NCI-H748 treated with DMSO at 0.1 percent for 48 hours (cell line): ENCODE measurements at places on chromosomes 2 and 18.

- DNase-seq: no peak
Observed at GRCh38 chr18:12008842-12009580, 27.7 kb downstream of the IMPA2 start.

DNA sequence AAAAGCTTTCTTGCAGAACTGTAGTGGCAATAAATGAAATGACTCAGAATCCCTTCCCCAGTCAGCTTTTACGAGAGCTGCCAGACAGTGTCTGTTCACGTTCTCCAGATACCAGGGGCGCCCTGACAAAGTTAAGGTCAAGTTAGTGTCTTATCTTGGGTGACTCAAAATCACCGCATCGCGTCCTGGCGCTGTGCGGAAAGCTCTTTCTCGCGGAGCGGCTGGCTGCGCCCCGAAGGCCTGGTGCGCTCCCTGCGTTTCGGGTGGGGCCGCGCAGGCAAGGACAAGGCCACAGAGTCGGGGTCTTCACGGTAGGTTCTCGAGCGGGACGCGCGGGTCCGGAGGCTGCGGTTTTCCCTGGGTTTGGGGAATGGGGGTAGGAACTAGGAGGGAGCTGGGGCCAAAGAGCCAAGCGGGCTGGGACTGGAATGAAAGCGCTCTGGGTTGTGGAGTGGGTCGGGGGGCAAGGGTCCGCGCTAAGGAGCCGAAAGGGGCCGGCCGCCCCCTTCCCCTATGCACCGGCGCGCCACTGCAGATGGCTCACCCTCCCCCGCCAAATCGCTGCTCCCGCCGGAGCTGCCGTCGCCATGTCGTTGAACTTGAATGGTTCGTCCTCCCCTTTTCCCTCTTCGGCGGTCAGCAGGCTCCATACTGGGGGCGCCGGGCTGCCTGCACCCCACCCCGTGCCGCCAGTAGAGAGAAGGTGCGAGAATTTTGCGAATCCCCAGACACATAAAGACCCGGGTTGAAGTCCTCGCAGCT, 2.6 kb upstream of the HOXD11 start:
- DNase-seq: no peak

DNA sequence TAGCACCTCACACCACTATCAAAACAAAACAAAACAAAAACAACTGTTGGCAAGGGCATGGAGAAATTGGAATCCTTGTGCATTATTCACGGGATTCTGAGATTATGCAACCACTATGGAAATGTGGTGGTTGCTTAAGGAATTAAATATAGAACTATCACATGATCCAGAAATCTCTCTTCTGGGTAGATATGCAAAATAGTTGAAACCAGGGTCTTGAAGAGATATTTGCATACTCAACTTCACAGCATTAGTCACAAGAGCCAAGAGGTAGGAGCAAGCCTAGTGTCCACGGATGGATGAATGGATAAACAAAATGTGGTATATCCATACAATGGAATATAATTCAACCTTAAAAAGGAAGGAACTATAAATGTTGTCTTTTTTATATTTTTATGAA, 7.0 kb downstream of the TMEM131 start:
- DNase-seq: no peak

DNA sequence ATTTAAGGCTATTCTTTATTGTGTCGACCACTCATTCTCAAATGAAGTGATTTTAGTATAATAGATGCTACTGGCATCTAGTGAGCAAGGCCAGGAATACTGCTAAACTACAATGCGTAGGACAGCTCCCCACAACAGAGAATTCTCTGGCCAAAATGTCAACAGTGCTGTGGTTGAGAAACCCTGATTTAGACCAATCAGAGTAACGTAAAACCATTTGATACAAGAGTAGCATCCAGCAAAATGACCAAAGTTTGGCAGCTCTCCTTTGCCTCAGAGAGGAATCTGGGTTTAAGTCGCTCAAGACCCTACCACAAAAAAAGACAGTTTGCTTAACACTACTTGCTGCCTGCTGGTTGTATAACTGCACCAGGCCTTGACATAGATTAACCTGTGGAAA, 37.0 kb upstream of the TTN start:
- no peak for DNase-seq

- peak; percentile 93 for DNase-seq
Observed at GRCh38 chr2:186256540-186256939, 229.5 kb upstream of the ZC3H15 start.

DNA sequence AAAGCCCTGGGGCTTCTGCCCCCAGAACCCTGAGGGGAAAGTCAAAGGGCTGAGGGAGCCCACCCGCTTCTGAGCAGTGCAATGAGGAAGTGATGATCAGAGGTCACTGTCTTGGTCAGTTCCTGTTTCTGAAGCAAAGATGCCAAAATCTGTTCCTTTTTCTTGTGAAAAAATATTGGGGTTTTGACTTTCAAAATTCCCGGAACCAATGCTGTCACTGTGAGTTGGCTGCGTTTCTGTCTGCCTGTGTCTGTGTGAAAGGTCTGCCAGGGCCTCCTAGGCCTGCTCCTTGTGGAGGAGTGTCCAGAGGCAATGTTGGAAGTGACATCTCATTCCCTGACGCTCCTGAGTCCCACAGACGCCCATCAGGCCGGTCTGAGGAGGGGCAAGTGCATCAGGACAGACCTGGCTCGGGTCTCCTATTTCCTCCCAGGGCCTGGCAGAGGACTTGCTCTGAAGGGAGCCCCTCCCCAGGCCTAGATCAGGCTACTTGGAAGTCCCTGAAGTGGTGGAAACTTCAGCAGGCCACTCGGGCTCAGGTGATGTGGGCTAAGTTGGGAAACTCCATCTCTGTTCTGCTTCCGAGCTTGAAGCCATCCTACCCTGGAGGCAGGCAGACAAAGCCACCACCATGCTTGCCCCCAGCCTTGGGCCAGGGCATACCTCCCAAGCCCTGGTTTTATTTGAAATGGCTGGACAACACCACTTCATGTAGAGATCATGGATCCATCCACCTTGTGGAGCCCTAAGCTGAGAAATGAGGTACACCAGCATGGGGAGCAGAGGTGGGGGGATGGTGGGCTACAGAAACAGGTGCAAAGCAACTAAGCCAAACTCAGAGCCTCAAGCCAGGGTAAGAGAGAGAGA, 51.0 kb downstream of the PKDCC start:
- no peak for DNase-seq

DNA sequence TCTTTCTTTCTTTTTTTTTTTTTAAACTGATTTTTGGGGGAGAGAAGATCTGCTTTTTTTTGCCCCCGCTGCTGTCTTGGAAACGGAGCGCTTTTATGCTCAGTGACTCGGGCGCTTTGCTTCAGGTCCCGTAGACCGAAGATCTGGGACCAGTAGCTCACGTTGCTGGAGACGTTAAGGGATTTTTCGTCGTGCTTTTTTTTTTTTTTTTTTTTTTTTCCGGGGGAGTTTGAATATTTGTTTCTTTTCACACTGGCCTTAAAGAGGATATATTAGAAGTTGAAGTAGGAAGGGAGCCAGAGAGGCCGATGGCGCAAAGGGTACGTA, 587 bp downstream of the MEIS1 start:
- DNase-seq: no peak

DNA sequence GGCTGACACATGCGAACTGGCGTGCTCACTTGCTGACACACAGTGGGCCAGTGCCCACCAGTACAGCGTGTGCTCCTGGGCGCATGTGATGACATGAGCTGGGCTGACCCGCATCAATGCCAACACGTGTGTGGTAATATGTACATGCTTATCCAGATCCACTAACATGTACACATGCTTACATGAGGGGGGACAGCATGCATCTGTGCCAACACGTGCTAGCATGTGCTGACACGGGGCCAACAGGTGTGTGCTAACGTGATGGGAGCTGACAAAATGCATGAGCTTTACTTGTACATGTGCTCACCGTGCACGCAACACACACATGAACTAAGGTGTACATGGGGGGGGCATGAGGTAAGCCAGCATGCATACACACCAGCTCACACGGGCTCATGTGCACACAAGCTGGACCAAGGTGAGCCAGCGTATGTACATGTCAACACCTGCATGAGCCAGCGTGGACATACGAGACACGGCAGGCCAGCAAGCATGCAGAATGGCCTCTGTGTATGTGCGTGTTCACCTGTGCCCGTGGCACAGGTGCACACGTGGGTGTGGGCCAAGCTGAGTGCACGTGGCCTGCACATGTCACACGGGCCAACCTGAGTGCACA, 28.5 kb downstream of the GPC1 start:
- no peak for DNase-seq

DNA sequence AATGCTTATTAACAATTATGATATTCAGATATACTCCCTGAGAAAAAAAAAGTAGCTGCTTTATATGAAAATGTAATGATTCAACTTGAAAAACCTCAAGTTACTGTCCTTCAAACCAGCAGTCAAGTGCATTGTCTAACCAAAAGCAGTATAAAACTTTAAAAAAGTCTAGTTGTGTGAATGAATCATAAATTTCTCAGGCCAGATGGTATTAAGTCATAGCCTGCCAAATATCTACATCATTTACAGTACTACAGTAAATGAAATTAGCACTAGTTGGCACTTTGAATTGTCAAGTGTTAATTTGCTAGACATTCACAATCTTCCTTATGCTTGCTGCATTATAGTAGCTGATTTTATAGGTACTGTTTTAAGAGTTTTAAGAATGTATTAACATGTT, 85.9 kb downstream of the CBLN2 start:
- DNase-seq: no peak

DNA sequence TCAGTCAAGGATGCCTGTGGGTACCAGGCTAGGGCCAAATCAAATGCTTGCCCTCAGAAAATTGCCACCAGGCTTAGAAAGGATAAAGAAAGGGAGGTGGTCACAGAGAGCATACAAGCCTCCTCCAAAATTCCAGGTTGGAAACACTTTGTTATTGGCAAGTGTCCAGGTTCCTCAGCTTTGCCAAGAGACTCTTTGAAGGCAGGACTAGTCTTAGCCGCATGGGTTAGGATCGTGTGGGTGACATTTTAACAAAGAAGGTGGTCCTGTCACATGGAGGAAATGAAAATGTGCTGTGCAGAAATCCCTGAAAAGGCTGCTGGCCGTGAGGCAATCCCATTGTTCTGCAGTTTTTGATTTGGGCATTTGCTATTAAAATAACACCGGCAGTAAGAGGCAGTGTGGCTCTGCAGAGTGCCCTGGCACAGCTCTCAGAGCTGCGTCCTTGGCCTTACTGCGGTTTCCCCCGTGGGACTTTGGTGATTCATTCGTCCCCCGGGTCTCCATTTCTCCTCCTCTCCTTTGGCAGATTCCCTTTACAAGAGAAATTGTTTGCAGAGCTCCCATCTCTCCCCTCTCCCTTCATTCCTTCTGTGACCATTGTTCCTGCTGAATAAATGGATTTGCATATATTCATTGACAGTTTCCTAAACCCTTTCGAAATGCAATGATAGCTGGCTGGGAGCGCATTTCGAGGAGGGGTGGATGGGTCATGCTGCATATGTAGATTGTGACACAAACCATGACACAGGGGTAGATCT, 187.3 kb downstream of the VAPA start:
- no peak for DNase-seq

- DNase-seq: no peak
Observed at GRCh38 chr2:41605311-41605710, 442.5 kb upstream of the PKDCC start.

GRCh38 chr2:43179942-43180341, 46.5 kb downstream of the ZFP36L2 start:
- DNase-seq: no peak

- DNase-seq: no peak
Observed at GRCh38 chr2:27489118-27489497, 435 bp downstream of the IFT172 start.

- peak; percentile 95 for DNase-seq
Observed at GRCh38 chr2:176114120-176114929, 2.3 kb upstream of the HOXD10 start.

- DNase-seq: no peak
Observed at GRCh38 chr18:32815881-32816280, 43.1 kb upstream of the KLHL14 start.

- no peak for DNase-seq
Observed at GRCh38 chr2:3267869-3268704, 109.5 kb downstream of the EIPR1 start.

GRCh38 chr2:197096649-197097048, 170.1 kb upstream of the PGAP1 start:
- DNase-seq: no peak

DNA sequence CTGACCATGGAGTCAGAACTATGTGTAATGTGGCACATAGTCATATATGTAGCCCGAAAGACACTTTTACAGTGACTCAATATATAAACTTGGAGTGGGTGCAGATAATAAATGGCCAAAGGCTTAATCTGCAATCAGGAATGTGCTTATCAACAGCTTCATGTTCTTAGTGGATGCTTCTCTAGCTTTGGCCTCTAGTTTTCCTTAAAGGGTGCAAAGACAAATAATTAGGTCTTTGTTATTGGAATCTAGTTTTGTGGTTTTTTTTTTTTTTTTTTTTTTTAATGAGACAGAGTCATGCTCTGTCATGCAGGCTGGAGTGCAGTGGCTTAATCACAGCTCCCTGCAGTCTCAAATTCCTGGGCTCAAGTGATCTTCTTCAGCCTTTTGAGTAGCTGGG, 625.6 kb downstream of the EPHA4 start:
- no peak for DNase-seq
